ENCODE measurements at places on chromosomes 3 and 15.
A peak's percentile ranks its signal among the peaks of the same experiment; 100 is the strongest.

- no peak for DNase-seq
Measured at GRCh38 chr3:185363662-185364203, 797 bp downstream of the MAP3K13 start.

DNA sequence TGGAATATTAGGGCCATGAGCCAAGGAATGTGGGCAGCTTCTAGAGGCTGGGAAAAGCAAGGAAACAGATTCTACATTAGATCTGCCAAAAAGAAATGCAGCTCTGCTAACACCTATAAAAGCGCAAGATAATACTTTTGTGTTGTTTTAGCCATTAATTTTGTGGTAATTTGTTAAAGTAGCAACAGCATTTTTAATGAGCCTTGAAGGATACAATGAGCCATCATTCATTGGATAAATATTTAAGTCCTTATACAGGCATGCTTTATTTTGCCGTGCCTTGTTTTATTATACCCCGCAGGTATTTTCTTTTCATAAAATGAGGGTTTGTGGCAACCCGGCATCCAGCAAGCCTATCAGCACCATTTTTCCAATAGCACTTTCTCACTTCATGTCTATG, 15.0 kb downstream of the ARL14 start:
- DNase-seq, result no peak

DNA sequence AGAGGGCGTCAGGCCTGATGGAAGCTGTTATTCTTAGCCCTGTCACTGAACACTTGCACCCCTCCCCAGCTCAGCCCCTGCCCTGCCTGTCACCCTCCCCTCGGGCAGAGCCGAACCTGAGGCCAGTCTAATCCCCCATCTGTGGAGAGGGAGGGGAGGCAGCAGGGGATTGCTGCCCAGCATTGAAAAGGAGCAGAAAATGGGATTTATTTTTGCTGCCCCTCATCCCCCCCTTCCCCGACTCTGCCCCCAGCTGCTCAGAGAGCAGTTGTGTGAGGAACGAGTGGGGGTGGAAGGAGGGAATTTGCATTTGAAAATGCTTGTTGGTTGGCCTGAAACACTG, 71.6 kb downstream of the EPHB3 start:
- DNase-seq, result no peak

DNA sequence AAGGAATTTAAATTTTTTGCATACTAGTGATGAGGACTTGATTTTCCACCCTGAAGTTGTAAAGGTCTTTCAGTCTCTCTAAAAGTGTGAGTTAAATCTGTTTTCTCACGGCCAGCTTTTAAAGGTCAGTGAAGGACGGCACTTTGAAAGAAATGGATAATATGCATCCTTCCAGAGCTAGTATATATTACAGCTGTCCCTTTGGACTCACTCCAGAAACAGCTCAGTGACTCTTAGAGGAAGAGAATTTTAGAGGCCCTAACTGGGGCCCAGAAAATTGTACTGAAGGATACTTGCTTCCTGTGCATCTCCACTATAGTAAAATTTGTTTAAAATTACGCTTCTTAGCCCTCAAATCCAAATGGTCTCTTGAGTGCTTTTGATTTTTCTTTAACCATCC, 41.6 kb downstream of the PIK3CA start:
- DNase-seq, result no peak

DNA sequence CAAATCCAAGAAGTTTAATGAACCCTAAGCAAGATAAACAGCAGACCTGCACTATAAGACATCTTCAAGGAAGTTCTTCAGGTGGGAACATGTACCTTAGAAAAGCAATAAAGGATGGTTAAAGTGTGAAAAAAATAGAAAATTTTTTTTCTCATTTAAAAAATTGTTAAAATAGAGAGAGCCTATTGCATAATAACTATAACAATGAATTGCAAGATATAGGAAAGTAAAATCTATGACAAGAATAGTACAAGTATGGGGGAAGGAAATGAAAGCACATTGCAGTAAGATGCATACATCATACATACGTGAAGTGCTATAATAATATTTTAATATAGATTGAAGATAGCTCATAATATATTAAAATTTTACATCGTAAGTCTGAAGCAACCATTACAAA, 310.1 kb upstream of the KCNMB2 start:
- no peak for DNase-seq

- no peak for DNase-seq
Measured at GRCh38 chr3:15636028-15636709, 34.6 kb downstream of the BTD start.

DNA sequence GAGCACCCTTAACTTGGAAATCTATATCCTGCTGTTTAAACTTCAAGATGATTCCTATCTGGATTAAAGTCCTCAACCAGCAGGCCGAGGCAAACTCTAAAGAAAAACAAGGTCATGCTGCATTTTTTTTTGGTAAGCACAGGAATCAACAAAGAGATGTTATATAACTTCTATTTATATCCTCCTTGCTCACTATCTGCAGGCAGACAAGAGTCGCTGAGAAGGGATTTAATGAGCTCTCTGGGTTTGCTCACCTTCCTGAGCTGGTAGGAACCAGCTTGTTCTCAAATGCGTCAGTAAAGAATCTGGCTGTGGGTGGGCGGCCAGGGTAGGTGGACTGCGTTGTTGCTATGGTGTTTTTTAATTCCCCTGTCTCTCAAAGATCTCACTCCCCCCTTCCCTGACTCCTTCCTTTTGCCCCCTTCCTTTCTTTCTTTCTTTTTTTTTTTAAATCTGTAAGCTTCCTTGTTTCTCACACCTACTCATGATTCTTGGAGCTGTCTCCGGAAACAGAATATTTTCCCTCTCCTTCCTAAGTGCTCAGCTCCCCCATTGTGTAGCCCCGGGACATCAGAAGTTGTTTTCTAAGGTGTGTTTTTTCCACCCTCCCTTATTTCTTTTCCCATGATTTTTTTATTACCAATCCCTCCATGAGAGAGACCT, 228.8 kb upstream of the BHLHE40 start:
- DNase-seq, result no peak

GRCh38 chr3:5140230-5140621, 18.1 kb downstream of the ARL8B start:
- DNase-seq, result no peak

DNA sequence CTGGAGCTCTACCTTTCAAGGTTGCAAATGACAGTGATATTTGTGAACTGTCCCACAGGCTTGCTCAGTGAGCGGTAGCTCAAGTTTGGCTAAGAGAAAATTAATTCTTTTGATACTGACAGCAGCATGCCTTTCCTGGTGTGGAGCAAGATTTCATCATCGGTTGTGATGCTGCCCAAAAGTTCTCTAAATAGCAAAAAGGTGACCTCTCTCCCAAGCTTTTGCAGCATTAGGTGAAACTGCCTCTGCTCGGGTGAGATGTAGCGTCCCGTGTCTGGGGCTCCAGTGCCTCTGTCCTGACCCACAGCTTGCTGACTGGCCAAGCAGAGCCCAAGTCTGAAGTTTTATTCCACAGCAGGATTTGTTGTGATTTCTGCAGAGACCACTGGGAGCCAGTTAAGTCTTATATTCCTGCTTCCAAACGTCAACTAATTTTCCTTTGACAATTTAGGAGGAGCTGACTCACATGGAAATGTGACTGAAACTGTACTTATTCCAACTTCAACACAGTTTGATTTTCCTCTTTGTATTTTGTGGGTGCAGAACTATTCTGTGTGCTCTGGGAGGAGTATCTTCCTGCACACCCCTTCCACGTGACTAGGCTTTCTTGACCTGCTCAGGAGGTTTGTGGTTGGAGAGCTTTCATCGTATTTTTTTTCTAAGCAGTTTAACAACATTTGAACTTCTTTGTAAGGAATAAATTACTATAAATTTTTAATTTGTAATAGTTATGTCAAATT, 5.9 kb downstream of the SYNM start:
- no peak for DNase-seq

DNA sequence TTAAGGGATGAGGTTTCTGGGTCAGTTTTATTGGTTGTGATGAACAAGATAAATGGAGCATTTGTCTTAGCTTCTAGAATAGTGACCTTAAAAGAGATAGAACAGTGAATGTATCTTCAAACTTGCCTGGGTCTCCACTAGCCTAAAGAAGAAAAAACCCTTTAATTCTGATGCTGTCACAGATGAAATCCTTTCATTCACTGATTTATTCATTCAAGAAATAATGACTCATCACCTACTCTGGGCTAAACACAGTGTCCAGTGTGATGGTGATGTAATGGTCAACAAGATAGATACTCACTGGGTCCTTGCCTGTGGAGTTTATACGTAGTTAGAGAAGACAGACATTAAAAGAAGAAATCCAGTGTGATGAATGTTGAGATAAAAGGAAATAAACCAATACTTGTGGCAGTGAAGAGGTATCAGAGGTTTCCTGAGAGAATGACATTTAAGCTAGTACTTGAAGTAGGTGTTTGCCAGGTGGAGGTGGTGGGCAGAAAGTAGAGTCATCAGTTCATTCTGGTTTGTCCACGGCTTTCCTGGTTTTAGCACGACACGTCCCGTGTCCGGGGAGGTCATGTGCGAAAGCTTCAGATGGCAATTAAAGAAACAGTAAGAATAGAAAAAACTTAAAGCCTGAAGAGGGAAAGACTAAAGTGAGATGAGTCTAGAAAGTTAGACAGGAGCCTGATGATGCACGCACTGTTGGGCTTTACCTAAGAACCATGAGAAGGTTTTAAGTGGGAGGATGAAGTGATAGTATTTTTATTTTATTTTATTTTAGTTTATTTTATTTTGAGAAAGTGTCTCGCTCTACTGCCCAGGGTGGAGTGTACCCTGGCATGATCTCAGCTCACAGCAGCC, 18.5 kb downstream of the PAK2 start:
- DNase-seq, result no peak

DNA sequence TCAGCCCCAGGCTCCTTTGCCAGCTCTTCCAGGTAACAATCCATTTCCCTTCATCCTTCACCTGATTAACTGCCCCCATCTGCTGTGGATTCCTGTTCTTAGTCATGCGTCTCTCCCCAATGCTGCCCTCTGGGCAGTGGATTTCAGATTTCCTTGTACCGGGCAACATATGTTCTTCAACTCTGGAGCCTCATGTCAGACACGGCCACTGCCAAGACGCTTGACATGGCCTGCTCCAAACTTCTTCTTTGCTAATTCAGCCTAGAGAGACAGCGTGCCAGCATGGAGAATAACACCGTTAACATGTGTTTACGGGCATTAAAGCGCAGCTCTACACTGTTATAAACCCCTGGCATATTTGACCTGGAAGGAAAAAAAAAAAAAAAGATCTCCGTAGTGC, 1035.1 kb upstream of the NR2F2 start:
- no peak for DNase-seq

- no peak for DNase-seq
Measured at GRCh38 chr15:51696566-51696965, 15.3 kb downstream of the SCG3 start.

- DNase-seq, result no peak
Measured at GRCh38 chr15:56783857-56784661, 50.8 kb upstream of the ZNF280D start.

DNA sequence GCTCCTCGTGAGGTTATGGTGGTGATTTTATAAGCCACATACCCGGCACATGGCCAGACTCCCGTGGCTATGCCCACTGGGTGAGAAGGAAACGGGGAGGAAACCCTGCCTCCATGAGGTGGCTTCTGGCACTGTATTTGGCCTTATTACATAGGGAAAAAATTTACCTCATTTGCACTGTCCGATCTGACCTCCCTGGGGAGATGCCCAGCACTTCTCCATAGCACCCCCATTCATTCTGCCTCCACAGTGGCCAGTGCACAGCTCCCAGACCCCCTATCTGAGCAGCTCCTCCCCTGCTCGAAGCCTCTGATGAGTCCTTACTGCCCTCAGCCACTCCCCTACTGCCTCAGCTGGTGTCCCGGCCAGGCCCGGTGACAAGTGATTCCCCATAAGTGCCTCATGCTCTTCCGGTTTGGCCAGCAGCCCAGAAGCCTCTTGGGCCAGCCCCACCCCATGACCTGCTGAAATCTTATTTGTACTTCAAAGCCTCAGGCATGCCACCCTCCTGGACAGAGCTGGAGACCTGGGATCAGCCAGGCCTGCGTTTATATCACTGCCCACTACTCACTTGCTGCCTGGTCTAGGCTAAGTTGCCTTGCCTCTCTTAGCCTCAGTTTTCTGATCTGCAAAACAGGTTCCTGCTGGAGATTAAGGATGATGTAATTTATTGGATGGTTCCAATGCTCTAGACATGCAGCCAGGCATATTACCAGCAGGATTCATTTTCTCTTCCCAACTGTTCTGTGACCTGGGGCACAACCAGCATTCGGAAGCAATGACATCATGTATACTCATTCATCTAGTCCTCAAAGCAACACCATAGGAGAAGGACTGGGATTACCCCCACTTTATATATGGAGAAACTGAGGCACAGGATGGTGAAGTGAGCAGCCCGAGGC, 30.6 kb upstream of the SLC6A6 start:
- peak; percentile 82 for DNase-seq

DNA sequence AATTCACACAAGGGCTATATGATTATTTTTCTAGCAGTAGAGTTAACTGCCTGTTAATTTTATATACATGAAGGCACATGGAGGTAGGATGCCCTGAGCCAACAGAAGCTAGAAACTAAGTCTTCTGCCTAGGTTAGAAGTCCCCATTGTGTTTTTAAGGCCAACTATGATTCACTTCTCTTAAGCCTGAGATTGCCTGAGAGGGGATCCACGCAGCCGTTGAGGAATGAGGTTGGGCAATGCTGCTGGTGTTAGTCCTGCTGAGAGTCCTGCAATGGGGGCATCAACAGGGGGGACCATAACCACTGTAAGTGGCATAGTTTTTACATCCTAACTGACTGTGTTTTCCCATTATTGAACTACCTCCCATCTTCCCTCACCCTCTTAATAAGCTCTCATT, 60.1 kb upstream of the PFN2 start:
- no peak for DNase-seq

GRCh38 chr15:31255176-31255510, 71.5 kb upstream of the KLF13 start:
- no peak for DNase-seq

DNA sequence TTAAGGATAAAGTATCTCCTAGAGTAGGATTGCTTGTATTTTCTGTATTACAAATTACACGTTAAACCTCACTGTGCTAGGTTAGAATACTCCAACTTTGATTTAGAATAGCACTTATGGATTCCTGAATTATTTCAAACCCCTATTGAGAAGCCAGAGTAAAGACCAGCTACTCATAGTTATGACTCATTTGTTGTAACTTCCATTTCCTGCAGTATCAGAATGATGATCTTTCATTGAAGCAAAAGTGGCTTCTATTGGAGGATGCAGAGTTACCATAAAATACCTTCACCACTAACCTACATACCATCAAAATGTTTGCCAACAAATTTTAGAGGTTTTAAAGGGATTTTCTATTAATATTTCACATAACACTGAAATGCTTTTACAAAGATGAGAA, 1322.7 kb upstream of the ALCAM start:
- no peak for DNase-seq

GRCh38 chr3:194781617-194782016, 95.9 kb downstream of the FAM43A start:
- peak; percentile 6 for DNase-seq

- no peak for DNase-seq
Measured at GRCh38 chr15:62165793-62166375, 799 bp upstream of the C2CD4B start.

All from NCI-H510A treated with DMSO at 0.1 percent for 48 hours (cell line).